ENCODE measurements at places on chromosomes 1 and 21.

DNA sequence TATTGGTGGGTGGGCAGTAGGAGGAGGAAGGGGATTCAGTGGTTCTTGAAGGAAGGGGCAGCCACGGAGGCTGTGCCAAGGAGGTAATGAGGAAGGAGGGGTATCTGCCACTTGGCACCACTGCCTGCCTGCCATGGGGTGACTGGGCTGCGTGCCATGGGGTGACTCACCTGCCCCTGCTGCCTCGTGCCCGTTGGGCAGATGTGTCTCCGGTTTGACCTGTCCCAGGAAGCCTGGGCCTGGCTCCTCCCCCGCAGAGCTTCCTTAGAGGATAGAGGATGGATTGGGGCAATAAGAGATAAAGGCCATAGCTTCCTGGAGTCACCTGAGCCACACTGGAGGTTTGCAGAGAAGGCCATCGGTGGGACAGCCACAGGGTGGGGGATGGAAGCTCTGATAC, 1.7 kb downstream of the PADI3 start:
- DNase-seq, result no peak

DNA sequence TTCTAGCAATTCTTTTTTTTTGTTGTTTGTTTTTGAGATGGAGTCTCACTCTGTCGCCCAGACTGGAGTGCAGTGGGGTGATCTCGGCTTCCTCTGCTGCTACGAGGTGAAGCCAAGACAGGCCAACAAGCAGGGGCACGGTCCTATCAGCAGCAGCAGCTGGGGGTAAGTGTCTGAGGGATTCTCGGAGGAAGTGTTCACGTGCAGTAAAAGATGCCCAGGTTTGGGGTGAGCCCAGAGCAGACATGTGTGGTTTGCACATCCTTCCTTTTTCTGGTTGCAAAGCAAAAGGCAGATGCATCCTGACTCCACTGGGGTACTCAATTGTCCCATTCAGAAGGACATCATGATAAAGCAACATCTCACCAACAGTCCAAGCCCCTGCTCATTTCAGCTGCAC, 27.7 kb downstream of the PIGP start:
- no peak for DNase-seq

DNA sequence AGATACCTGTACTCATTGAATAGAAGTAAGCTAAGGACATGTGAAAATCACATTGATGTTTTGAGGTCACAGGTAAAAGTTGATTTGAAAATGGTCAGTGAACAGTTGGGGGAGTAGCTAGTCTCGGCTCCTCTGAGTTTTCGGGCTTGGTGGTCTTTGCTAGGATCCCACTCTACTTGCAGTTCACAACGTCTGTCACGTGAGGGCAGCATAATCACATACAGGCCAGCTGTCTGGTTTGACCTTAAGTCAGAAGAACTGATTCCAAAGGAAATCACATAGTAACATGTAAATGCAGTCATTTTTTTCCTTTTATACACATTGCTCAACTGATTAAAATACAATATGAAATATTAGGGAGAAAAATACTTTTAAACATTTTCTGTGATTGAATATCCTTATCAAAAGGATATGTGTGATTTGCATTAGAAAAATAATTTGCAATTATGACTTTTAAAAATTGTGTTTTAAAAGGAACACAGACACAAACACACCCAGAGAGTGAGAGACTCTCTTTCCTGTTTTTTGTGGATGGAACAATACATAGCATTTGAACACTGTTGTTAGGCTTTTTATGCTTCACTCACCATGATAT, 21.8 kb upstream of the PDC start:
- peak; percentile 79 for DNase-seq

DNA sequence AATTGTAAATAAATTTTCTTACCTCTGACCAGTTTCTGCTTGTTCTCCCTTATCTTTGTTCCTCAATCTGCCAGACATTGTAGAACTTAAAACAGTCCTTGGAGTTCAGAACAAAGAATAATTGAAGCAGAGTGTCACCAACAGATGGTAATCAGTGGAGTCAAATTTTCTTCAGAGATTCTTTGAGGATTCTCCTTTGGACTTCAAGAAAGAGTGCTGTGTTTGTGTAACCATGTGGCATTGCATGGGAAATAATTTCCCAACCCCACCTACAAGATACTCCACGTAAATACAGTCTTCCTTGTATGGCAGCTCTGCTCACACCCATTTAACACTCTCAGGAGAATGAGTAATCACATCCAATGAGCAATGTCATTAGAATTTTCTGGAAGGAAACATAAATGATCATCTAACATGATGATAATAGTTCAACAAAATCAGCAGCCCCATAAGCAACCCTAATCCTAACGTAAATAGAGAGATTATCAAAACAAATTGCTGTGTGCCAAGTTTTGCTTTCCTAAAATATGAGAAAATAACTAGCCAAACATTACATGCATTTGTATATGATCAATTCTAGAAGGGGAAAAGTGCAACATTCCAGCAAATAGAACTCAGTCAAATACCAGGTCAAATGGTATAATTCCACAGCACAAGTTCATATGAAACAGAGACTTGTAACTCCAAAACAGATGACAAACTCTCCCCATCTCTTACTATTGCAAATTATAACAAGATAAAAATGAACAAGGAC, 6.9 kb upstream of the DENND1B start:
- peak; percentile 39 for DNase-seq

DNA sequence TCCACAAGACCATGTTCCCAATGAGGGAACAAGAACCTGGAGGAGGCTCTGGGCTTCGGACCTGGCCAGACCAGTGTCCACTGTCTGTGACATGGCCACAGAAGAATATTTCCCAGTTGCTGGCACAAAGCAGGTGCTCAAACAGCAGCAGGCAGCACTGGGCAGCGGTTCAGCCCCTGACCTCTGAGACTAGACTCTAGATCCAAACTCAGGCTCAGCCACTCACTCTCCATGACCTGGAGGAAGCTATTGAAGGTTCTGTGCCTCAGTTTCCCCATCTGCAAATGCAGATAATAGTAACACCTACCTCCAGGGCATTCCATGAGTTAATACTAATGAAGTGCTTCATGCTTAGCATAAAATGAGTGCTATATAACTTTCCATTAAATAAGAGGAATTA, 8.0 kb downstream of the TMPRSS2 start:
- DNase-seq, result no peak

DNA sequence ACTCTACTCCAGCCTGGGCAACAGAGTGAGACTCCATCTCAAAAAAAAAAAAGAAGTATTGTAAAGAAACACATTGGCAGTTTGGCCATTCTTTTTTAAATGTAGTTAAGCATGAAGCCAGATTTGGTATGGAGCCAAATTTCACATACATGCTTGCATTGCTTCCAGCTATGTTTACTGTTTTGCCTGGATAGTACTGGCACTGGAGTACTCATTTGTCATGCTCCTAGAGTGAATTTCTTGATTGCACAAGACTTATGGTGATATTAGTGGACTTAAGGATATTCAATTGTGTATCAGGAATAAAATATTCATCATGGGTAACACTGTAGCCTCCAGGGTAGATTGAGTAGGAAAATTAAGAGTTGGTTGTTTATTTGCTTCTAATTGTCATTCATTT, 24.5 kb upstream of the SLC9A1 start:
- DNase-seq, result no peak

GRCh38 chr1:43850591-43851233, 82.9 kb upstream of the ARTN start:
- no peak for DNase-seq

- DNase-seq, result no peak
Observed at GRCh38 chr21:46199436-46200373, 15.4 kb upstream of the SPATC1L start.

GRCh38 chr1:172708452-172708851, 49.5 kb downstream of the FASLG start:
- no peak for DNase-seq

GRCh38 chr1:241391926-241392710, 35.1 kb upstream of the RGS7 start:
- DNase-seq, result no peak

GRCh38 chr1:205088341-205088740, 4.1 kb upstream of the TMEM81 start:
- DNase-seq, result no peak
